ENCODE measurements at places on chromosomes 16 and 17. TPM values are rescaled to one million over a fixed set of nuclear protein-coding genes. Genes with fewer than 3 reads are reported as not detected.

Gene RAD51C
- 79.8 TPM for total RNA-seq

Gene CNTNAP4
- not detected for total RNA-seq

Gene NPIPB2
- 9.2 TPM for total RNA-seq

Gene MARVELD3
- 1.5 TPM for total RNA-seq

DNA sequence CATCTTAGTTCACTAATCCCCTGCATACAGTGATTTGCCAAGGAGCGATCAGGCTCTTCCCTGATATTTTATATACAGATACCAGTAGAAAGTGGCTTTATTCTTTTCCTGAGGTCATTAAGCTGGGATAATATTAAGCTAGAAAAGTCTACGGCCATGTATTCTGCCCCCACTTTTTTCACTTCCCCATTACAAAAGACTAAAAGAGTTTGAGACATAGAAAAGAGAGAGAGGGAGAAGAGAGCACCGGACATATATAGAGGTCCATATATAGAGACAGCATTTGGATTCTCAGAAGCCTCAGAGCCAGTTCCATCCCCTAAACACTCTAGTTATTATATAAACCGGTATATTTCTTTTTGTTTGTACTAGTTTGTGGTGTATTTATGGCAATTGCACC, 166.5 kb upstream of the ANKFN1 start:
- DNase-seq = no peak

GRCh38 chr16:12758031-12758669, 45.5 kb downstream of the CPPED1 start:
- DNase-seq = no peak

DNA sequence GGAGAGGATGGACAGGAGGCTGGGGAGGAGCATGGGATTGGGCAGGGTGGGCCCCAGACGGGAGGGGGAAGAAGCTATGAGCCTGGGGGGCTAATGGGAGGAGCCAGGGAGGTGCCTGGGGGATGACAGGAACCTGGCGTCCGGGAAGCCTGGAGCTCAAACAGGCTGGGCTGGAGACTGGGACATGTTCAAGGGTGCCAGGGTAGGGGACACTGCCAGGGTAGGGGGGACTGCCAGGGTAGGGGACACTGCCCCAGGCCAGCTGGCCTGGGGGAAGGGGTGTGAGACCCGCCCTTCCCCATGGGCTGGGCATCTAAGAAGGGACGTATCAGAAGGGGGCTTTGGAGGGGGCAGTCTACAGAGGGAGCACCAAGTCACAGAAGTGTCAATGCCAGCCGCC, 7.0 kb upstream of the FAM83G start:
- no peak for DNase-seq

DNA sequence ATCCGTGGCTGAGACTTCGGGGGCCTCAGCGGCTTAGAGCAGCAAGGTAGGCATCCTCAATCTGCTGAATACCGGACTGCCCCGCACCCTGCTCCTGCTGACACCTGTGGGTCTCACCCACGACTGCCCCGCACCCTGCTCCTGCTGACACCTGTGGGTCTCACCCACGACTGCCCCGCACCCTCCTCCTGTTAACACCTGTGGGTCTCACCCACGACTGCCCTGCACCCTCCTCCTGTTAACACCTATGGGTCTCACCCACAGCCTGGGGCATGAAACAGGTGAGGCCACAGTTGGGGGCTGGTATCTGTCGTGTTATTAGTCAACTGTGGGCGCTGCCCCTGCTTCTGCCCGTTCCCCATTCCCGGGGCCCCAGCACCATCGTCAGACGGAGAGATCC, 36.3 kb upstream of the PABPN1L start:
- DNase-seq = no peak
